T-helper 9 cell (primary cell): ENCODE measurements at places on chromosomes 2 and 18.

DNA sequence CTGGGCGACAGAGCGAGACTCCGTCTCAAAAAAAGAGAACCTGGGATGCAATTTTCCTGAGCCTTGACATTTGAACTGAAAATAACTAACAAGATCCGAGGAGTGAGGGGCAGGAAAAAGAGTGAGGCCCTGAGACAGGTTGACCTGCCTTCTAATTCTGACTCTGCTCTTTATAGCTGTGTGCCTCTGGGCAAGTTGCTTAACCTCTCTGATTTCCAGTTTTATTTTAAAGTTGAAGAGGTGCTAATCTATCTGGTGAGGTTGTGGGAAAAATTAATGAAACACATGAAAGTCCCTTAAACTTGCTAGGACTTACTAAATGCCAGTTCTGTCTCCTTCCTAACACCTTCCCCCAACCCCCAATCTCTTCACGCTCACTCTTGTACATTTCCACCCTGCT lies 108.4 kb upstream of the MGAT5 start:
- DNase-seq, result no peak

GRCh38 chr2:186919296-186919695 lies 70.3 kb upstream of the ZSWIM2 start:
- no peak for DNase-seq

- no peak for DNase-seq
Observed at GRCh38 chr2:190837420-190837819, 43.2 kb upstream of the GLS start.

DNA sequence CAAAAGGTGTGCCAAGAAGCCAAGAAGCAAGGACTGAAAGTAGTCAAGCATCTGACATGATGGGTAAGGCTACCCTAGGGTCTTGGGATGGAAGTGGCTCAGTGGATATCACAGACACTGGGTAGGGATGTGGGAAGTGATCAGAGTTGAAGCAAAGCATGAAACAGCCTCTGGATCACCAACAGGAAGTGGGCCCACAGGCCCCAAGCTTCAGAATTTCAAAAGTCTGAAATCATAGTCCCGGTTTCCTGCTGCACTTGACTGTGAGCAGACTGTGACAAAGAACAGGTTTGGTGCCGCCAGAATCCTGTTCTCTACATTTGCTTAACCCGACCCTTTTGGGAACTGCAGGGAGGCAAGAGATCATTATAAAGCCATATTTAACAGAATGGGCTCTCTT lies 57.4 kb downstream of the SP100 start:
- DNase-seq, result no peak

- DNase-seq, result no peak
Observed at GRCh38 chr2:240503375-240503774, 54.4 kb downstream of the ANKMY1 start.

DNA sequence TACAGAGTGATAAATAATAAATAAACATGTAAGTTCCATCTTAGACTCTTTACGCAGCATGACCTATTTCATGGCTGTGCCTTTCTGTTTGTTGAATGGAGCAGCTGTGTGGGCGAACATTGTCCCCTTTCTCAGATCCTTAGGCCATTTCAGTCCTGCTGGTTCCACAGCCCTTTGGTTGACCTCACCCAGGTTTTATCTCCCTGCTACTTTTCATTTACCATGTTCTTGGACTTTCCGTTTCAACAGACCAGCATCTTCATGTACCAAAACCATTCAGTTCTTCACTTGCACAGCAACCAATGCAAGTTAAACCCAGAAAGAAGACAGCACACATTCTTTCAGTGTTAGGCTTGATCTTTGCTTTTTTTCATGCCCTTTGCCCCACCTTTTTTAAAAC lies 83.8 kb downstream of the XRCC5 start:
- DNase-seq, result no peak
